ENCODE measurements at places on chromosomes 13 and 19.

GRCh38 chr19:55160986-55161365 lies 3.4 kb upstream of the TNNI3 start:
- DNase-seq = no peak

DNA sequence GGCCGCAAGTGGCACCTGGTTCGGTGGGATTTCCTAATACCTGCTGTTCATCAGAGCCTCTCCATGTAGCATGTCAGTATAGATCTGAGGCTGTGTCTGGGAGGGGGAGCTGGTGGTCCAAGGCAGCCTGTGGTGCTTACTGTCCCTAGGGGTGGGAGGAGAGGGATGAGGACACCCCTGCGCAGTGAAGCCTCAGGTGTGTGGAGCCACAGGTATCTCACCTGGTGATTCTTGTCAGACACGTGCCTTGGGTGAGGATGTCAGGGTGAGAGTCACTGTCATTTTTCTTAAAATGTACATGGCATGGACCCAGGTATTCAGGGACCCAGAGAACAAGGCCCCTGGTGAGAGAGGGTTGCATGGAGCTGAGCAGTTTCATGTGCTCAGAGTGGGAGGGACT lies 11.7 kb downstream of the CEACAM4 start:
- no peak for DNase-seq

- DNase-seq = no peak
These were observed 317.4 kb downstream of the NALCN start for GRCh38 chr13:101098873-101099272.

DNA sequence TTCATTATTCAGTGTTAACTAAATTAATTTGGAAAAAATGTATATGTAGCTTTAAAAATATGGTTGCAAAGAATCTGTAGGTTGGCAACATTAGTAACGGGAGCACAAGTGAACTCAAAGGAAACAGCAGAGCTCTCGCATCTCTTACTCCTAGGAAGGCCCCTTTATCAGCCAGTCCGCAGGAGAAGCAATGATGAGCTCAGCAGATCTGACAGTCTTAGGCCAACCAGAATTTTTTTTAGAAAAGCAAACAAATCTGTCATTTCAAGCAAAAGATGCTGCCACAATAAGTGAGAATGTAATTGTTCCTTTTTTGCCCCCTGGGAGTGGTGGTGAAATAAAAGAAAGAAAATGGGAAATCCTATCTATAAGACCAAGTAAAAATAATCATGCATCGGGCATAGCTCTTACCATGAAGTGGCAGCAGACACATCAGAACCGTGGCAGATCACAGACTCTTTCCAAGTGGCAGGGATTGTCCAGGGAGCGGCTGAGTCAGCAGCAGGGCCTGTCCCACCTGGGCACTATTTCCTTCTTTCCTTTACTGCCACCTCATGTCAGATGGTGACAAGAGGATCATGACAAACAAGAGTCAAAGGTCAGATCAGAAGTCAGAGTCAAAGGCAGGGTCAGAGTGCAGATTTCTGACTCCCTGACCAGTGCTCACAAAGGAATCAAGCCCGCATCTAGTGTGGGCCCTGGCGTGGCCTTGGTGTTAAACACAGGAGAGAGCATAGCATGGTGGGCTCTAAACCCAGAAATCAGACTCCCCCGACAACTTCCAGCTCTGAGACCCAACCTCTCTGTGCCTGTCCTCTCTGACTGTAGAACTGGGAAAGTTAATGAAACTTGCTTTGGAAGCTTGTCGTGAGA lies 84.0 kb upstream of the MTIF3 start:
- DNase-seq = no peak

DNA sequence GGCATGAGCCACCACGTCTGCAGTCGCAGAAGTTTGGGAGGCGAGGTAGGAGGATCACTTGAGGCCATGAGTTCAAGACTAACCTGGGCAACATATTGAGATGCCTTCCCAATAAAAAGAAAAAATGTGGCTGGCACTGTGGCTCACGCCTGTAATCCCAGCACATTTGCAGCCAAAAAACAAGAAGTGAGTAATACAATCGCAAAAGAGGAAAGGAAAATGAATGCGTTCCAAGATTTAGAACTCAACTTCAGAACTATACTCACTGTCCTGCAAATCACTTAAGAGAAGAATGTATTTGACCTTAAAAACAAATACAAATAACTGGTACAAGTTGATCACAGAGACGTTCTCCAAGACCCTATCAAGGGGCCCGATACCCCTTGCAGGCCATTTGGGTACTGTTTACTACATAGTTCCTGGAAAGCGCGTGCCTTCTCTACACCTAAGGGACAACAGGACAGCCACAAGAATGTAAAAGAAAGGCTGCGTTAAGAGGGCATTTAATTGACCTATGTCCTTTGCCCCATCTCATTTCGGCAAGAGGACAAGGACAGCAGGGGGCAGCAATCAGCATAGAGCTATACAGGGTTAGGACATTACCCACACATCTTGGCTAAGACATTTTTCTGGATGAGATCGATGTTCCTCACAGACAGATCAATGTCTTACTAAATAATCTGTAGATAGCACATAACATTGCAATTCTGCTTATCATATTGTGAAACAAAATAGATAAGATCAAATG lies 41.3 kb downstream of the FLT3 start:
- no peak for DNase-seq

DNA sequence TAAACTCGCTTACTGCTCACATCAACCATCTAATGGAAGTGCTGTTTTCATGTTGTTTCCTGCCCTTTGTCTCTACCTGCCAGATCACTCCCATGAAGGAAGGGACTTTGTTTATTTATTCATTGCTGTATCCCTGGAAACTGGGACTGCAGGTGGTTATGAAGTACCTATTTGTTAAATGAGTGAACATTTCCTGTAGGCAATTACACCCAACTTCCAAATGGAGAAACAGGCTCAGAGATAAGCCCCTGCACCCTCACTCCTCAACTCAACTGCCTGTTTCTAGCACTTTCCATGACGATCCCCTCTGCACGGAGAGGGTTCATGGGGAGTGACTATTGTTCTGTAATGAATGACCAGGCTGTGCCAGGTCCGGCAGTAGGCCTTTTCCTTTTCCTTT lies 1.9 kb upstream of the SELENOW start:
- DNase-seq = no peak

DNA sequence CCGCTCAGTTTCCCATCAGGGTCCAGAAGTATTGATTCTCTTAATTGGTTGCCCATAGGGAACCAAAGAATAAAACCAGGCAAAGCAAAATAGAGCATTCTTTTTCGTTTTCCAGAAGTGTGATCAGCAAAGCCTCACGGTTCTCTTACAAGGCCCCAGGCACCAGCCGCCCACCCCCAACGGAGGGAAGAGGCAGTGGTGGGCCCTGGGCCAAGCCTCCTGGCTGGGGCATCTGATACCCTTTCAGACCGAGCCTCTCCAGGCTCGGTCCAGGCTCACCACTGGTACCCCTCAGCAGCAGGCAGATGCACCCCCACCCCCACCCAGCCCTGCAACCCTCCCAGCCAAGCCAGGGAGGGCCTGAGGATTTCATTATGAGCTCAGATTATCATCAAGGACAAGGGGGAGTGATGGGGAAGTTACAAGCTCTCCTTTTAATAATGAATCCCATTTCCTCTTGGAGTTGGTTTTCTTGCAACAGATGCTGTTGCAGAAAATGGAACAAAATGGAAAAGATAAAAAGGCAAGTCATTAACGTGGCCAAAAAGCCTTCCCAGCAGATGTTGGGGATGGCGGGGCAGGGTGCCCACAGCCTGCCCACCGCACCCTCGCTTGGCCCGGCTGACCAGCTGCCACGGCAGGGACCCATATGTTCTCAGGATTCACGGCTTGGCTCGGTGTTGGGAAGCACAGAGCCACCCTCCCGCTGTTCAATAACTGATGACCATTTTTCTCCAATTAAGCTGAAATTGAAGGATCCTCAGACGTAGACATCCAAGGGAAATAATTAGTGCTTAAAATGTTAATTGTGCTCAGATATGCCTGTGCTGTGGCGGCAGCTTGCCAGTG lies 45.9 kb upstream of the KCTD15 start:
- no peak for DNase-seq

GRCh38 chr19:8609279-8610040 lies 1.1 kb downstream of the ADAMTS10 start:
- DNase-seq = peak; percentile 52

DNA sequence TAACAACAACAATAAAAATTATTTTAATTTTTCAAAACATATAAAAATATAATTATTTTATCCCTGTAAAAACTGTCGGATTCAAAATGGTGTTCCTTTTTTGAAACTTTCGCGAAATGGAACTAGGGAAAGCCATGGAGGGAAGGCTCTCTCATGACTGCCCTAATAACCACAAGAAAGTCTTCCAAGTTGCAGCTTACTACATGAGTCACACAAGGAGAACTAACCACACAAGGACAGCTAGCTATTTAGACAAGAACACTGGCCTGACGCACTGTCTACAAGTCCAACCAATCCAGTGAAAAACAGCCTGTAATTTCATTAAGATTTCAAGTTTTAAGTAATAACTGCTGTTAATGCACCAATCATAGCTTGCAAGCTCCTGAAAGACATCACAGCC lies 319.2 kb upstream of the PCDH9 start:
- peak; percentile 16 for DNase-seq

DNA sequence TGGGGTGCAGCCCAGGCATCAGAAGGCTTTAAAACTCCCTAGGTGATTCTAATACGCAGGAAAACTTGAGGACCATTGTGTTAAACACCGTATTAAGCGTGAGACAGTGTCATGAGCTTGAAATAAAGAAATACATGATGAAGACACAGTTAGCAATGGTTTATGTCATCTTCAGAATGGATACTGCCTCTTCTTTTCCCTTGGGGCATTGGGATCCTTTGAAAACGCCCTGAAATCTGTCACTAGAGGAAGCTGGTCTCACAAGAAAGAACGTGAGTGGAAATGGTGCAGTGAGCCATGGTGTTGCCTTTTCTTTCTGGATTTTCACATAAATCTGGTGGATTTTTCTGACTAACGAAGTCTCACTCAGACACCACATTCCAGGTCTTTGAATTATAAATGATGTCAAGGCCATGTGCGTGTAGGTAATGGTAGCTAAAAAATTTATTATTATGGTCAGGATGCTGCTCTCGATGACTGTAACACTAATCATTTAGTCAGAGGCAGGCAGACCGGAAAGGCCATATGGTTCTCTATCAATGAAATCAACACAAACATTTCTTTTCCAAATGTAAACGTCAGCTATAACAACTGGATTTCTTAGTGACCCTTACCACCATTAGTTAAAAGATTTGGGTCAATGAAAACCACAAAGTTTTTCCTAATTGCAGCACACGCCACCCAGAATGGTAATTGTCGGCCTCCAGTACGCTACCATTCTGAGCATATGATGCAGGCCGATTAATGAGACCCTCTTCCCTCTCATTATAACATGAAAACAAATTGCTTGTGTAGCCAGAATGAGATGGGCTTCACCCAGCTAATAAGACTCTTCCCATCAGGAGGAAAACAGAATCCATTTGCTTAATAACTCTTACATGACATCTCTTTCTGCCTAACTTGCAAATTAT lies 105.6 kb downstream of the SLC7A1 start:
- no peak for DNase-seq

GRCh38 chr19:51695702-51696315 lies 2.7 kb downstream of the SPACA6 start:
- DNase-seq = no peak

GRCh38 chr13:46721054-46721453 lies 75.9 kb downstream of the ESD start:
- DNase-seq = no peak

- no peak for DNase-seq
These were observed 483.8 kb upstream of the SLITRK6 start for GRCh38 chr13:86283031-86283430.

DNA sequence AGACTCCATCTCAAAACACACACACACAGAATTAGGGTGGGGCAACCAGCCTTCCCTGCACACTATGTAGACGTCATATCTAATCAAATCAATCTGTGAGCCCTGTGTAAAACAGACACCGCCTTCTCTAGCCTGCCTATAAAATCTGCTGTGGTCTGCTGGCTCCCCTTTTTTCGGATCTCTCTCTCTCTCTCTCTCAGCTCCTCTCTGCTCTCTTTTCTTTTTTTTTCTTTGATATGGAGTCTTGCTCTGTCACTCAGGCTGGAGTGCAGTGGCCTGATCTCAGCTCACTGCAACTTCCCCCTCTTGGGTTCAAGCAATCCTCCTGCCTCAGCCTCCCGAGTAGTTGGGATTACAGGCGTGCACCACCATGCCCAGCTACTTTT lies 11.8 kb upstream of the CD70 start:
- no peak for DNase-seq

GRCh38 chr19:28403690-28404089 lies 809.3 kb downstream of the UQCRFS1 start:
- no peak for DNase-seq

Data from H54 (cell line).